ENCODE measurements at places on chromosomes 6 and 20.

GRCh38 chr6:52063584-52064344, 23.6 kb downstream of the PKHD1 start:
- DNase-seq = peak; percentile 21

GRCh38 chr6:14873101-14873500, 372.8 kb upstream of the JARID2 start:
- no peak for DNase-seq

GRCh38 chr6:44059359-44060346, 67.6 kb downstream of the MRPL14 start:
- DNase-seq = no peak

DNA sequence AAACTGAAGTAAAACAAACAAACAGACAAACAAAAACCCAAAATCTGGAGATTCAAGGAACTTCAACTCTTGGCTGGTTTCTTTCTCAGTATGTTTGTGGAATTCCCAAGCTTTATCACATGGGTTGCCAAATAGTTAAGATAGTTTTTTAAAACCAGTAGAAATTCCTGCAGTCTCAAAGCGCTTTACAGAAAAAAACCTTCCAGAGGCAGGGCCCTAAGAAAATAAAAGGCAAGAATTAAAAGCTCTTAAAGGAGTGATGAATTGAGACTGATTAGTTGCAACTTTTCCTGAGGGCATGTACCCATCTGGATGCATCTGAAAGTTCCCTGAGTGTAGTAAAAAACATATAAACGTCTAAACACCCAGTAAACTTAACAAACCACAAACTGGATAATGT, 25.9 kb upstream of the PTCHD4 start:
- DNase-seq = no peak

DNA sequence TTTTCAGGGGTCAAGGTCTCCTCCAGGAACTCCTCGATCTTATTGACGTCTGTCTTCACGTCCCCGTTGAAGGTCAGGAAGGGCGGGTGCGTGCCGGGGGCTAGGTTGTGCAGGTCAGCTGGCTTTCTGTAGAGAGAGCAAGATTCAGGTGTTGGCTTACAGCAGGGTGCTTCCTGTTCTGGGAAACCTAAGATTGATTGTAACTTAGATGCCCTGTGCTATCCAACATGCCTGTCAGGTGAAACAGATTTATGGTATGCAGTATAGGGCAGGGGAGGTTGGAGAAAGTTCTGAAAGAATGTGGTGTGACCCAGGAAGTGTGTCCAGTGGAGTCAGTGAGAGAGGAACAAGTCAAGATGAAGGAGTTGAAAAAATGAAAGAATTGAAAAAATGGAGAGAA, 66.4 kb downstream of the CLIC5 start:
- no peak for DNase-seq

DNA sequence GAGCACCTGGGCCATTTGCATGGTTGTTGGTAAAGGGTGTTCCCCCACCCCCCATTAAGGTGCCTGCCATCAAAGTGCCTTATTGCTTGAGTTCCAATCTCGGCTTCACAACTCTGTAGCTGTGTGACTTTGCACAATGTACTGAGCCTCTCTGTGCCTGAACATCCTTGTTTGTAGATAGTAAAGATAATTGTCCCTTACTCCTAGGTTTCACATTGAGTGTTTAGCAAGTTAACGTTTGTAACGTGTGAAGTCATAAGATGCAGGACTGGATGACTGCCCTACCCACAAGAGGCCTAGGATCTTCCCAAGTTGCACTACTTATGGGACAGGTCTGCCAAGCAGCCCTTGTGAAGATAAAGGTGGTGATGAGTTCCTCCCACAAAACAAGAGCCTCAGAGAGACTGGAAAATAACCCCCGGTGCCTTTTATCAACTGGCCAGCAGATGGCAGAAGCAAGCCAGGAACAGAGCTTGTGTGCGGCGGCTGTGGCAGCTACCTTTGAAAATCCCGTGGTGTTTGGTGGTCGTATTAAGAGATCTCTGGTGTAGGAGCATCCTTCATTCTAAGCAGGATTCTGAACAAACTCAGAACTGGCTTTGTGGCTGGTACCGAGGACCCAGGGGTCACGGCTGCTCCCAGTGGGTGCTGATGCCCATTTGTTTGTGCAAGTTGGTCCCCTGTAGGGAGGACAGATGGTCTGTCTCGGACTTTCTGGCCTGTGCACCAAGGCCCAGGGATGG, 99.1 kb downstream of the CDH26 start:
- DNase-seq = peak; percentile 40

- no peak for DNase-seq
These were observed 4.2 kb downstream of the TRIB3 start for GRCh38 chr20:384723-385122.

- no peak for DNase-seq
These were observed 113.6 kb upstream of the ID4 start for GRCh38 chr6:19723545-19723944.

GRCh38 chr6:140388815-140389214, 1014.4 kb upstream of the CITED2 start:
- DNase-seq = no peak

- no peak for DNase-seq
These were observed 46.9 kb upstream of the ENPP5 start for GRCh38 chr6:46217671-46218131.

- no peak for DNase-seq
These were observed 25.9 kb downstream of the GLP1R start for GRCh38 chr6:39074486-39074885.

DNA sequence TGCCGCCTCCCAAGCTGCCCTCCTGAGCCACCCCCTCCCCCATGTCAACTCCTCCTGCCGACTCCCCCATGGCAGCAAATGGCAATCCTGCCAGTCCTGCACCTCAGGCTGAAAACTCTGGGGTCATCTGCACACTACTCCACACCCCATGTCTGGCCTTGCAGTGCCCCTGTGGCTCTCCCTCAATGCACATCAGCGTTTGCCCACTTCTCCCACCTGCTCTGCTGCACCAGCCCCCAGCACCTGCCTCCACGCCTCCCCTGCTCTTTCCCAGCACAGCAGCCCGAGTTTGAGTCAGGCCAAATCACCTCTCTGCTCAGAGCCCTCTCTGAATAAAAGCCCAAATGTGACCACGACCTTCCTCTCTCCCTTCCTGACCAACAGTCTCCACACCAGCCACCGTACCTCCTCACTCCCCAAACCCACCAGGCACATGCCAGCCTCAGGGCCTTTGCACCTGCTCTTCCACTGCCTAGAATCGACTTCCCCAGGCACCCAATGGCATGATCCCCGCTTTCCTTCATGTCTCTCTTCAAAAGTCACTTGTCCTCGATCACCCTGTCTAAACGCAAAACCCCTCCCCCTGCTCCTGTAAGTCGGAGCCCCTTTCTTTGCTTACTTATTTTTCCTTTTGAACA, 4.3 kb downstream of the PXDC1 start:
- peak; percentile 35 for DNase-seq

DNA sequence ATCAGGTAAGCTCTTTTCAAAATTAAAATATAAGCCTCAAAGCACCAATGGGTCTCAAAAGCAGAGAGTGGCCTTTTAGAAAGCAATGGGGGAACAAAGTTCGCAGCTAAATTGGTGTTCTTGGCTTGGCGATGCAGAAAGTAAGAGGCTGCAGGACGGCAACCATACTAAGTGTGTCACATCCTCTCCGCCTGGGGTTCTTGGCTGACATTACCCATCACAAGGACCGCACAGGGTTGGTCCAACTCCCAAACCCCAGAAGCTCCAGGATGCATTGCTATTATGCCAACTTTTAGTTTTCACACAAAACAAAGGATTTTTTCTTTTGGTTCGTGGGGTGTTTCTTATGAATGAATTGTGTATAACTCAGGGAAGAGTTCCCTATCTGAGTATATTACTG, 124.8 kb downstream of the PRKN start:
- DNase-seq = no peak

GRCh38 chr6:131469130-131469529, 103.9 kb upstream of the ARG1 start:
- no peak for DNase-seq

DNA sequence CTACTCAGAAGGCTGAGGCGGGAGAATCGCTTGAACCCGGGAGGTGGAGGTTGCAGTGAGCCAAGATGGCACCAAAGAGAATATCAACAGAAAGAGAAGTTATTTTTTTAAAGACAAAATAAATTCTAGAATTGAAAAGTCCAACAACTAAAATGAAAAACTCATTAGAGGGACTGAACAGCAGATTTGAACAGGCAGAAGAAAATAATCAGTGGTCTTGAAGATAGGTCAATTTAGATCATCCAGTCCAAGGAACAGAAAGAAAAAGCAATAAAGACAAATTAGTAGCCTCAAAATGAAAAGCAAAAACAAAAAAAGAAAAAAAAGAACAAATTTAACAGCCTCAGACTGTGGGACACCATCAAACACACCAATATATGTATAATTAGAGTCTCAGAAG, 6.0 kb downstream of the UQCC1 start:
- no peak for DNase-seq

DNA sequence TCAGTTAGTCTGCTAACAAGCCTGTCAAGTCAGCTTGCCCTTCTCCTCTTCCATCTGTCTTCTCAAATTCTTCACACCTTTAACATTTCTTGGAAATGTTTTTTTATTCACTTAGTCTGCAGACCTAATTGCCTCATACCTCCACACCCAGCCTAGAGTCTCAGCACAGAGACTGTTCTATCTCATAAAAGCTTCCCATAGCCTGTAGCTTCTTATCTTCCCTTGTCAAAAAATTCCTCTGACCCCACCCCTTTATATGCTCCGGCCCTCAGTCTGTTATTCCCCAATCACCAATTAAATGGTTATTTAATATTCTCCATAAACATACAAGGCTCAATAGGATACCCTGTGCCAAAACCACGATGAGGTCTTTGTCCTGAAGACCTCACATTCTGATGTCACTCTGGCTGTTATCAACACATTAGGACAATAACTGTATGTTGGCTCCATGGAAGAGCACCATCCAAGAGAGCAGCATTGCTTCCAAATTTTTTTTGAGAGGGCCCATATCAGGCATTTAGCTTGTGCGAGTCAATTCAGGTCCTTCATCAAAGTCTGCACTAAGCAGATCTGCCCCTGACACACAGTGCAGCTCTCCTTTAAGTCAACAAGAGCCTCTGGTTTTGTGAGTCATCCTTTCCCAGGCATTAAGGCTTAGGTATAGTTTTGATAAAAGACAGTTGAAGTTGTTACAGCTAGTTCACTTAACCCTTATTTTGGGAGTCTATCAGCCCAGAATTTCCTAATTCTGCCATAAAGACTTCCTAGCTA, 83.2 kb upstream of the TBX18 start:
- DNase-seq = no peak

GRCh38 chr6:63964366-63964765, 328.8 kb downstream of the PHF3 start:
- no peak for DNase-seq

DNA sequence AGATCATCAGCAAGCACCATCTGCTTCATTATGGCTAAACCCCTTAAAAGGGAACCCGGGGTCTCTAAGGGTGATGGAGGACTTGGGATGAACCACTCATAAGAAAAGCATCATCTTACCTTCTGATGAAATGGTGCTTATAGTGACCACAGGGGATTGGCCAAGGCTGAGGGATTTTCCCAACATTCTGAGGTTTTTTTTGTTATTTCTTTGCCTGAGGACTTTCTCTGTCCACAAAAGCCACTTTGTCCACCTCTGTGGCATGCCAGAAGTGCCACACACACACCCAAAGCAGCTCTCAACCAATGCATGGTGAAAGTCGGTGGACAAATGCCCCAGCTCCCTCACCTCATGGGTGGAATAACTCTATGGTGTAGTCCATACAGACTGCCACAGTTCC, 79.3 kb upstream of the TOP1 start:
- DNase-seq = no peak

DNA sequence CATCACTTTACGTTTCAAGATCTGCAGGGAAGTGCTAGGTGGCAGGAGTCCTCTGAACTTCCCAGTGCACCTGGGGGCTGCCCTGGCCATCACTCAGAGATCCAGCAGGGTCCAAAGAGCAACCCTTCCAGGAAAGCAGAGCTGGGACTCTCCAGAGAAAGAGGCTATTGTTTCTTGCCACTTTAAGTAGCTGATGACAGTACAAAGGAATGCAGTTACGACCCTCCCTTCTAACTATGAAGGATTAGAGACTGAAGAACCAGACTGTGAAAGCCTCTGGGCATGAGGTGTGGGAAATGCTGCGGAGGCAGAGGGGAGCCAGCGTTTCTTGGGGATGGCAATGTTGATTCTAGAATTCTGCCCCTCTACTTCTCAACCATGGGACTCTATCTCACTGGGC, 189.1 kb upstream of the SUPT3H start:
- DNase-seq = no peak

- no peak for DNase-seq
These were observed 68.5 kb downstream of the FYN start for GRCh38 chr6:111804627-111805235.

DNA sequence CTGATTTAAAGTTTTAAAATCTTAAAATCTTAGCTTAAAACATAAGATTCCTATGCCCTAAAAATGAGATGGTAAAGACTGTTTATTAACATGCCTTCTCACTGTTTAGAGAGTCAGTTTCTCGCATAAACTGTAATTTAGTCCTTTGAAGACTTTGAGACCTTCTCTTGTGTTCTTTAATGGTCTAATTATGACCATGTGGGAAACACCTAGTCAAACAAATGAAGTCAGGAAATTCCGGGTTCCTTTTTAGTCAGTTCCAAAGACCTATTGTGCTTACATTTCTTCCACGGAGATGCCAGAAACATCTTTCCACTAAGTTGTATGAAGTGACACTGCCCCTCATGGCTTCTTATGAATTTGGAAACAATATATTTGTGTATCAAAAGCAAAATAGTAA, 64.2 kb upstream of the KIF25 start:
- no peak for DNase-seq

DNA sequence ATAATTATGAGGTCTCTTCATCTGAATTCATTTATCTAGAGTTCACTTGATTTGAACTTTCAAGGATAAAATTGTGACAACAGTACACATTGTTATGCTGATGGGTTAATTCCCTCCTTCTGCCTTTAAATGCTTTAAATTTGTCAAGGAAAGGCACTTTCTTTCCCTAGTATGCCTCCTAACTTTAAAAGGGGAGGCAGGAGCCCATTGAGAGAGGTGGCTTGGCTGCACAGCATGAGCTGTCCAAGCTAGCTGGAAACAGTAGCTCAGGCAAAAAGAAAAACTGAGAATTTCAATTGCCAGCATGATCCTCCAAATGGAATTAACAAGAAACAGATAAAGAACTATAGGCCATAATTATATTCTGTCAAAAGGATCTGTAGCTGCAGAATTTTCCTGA, 243.3 kb upstream of the GRIK2 start:
- no peak for DNase-seq

GRCh38 chr6:18312368-18312767, 48.0 kb upstream of the DEK start:
- no peak for DNase-seq

DNA sequence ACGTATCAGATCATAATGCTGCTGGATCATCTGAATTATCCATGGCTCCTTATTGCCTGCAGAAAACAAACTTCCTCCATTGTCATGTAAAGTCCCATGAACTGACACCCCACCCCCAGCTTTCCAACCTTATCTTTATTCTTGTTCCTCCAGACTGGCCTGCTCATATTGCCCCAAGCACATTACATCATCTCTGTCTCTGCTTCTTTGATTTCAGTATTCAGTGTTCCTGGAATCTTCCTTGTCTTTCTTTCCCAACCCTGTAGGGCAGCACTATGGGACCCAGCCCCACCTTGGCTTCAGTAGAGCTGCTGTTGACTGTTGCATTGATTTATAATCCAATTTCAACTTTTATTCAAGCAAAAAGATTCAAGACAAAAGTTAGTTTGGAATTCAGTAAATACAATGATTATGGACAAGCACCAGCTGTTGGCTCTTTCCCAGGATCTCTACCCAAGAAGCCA, 187.5 kb upstream of the ECI2 start:
- DNase-seq = no peak
